Lung (tissue), 17 donors: ENCODE measurements at places on chromosomes 5 and 9.

GRCh38 chr9:114035221-114035844, 42.8 kb downstream of the AMBP start:
- H3K27ac ChIP-seq: no peak overlapping the region
- H3K27me3 ChIP-seq: no peaks in the 10 kb centered on the region
- peaks cover 55% of the 10 kb centered on the region for H3K36me3 ChIP-seq
- H3K4me3 ChIP-seq: no peak overlapping the region

DNA sequence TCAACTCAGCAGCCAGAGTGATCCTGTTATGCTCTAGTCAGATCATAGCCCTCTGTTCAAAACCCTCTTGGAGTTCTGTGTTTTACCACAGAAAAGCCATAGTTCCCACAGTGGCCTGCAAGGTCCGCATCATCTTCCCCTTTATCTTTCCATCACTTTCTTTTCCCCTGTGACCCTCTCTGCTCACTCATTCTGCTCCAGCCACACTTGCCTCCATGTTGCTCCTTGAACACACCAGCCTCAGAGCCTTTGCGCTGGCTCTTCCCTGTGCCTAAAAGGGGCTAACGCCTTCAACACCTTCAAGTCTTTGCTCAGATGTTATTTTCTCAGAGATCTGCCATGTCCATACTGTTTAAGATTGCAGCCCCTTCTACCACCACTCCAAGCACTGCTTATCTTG, 26.3 kb downstream of the CSF2 start:
- H3K27me3 ChIP-seq: no peaks in the 10 kb centered on the region
- no peak for DNase-seq
- H3K4me1 ChIP-seq: peaks cover 20% of the 10 kb centered on the region
- no peaks in the 10 kb centered on the region for H3K36me3 ChIP-seq
- H3K4me3 ChIP-seq: no peak overlapping the region
- no peak overlapping the region for H3K27ac ChIP-seq

GRCh38 chr5:108222011-108222410, 159.9 kb downstream of the FBXL17 start:
- no peak overlapping the region for H3K4me3 ChIP-seq
- peaks cover 3% of the 10 kb centered on the region for H3K4me1 ChIP-seq
- H3K27me3 ChIP-seq: no peaks in the 10 kb centered on the region
- no peak overlapping the region for H3K27ac ChIP-seq
- no peak for DNase-seq

DNA sequence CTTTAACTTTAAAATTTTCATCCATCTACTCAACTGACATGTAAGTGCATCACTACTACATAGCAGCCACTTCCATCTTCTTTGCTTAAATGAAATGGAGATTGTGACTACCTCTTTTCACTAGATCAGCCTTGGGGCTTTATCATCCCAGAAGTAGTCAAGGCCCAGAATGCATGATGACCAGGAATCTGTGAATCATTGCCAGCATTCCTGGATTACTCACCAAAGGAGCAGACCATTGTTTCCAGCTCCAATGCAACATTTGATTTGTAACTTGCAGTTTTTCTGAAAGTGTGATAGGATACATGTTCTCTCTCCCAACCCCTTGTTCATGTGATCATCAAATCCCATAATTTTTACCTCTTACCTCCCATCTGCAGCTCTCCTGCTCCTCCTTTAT, 65.1 kb downstream of the PLPPR1 start:
- H3K4me1 ChIP-seq: no peaks in the 10 kb centered on the region
- no peak for DNase-seq
- H3K4me3 ChIP-seq: no peak overlapping the region
- no peaks in the 10 kb centered on the region for H3K36me3 ChIP-seq
- no peaks in the 10 kb centered on the region for H3K27me3 ChIP-seq
- no peak overlapping the region for H3K27ac ChIP-seq

DNA sequence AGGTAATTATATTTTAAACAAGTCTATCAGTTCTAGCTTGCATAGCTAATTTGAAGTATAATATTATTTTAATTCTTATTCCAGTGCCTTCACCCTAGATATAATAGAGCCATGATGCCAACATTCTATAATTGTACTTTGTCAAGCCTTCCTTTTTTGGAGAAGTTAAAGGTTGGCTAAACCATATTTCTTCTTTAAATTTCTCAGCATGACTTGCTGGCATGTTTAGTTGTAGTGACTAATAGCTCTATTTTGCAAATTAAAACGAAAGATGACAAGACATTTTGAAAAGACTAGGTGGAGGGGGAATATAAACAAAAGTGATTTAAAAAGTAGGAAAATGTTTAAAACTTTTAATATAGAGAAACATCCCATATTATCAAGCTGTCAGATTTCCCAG, 400.7 kb downstream of the PSAT1 start:
- no peaks in the 10 kb centered on the region for H3K36me3 ChIP-seq
- H3K4me3 ChIP-seq: no peak overlapping the region
- no peaks in the 10 kb centered on the region for H3K4me1 ChIP-seq
- DNase-seq: no peak
- no peaks in the 10 kb centered on the region for H3K27me3 ChIP-seq

- peak; percentile 74 for DNase-seq
- no peak overlapping the region for H3K27ac ChIP-seq
- peaks cover 3% of the 10 kb centered on the region for H3K4me1 ChIP-seq
- H3K36me3 ChIP-seq: no peaks in the 10 kb centered on the region
- H3K27me3 ChIP-seq: no peaks in the 10 kb centered on the region
Measured at GRCh38 chr5:144191998-144192397, 21.3 kb downstream of the KCTD16 start.

DNA sequence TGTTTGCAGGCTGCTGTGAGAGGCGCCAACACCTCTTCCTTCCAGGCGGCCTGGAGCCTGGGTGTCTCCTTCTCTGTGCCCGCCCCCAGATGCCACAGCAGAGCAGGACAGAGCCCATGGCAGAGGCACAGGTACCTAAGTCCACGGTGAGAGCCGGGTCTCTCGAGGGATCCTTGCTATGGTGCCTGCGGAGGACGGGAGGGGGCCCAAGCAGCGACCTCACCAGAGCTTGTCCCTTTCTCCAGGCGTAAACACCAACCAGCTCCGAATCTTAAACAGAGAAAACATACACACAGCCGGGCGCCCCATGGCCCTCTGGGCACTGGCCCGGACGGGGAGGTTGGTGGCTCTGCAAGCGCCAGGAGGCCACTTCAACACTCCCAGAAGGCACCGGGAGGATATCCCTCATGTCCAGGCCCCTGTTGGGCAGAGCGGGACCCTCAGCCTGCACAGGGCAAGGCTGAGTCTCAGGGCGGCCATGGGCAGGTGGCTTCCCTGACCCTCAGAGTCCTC, 11.8 kb downstream of the CCDC187 start:
- DNase-seq: no peak
- H3K27ac ChIP-seq: no peak overlapping the region
- no peaks in the 10 kb centered on the region for H3K4me1 ChIP-seq
- no peak overlapping the region for H3K4me3 ChIP-seq
- H3K27me3 ChIP-seq: no peaks in the 10 kb centered on the region

DNA sequence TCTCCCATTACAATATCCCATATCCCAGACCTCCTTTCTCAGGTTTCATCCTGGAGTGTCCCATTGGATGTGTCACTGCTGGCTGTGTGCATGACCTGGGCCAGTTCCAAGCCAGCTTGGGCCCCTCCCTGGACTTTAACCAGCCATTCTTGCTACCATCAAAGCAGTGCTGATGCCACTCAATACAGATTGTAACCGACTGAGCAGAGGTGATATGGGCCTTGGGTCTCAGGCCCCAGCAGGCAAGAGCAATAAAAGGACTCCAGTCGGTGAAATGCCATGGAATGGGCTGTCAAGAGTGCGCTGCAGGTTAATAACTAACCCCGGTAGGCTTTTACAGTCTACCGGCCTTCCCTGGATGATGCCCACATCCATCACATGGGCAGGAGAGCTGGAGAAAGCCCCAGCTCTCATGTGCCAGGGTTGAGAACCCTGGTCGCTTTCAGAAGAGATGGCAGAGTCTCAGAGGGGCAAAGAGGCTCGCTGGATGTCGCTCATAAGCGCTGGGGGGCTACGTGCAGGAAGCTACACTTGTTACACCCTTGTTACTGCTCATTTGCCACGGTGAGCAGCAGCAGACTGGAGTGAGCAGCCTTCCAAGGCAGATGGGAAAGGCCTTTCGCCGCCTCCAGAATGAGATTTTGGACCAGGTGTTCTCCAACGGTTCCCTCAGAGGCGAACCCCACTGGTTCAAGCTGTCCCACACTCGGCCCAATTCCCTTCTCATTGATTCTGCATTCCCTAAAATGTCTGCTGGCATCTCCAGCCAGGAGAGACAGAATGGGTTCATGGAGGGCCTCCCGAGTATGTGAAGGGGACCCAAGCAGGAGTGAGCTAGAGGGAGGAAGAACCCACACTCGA, 13.2 kb downstream of the EPB41L4B start:
- H3K36me3 ChIP-seq: no peaks in the 10 kb centered on the region
- no peaks in the 10 kb centered on the region for H3K4me1 ChIP-seq
- H3K27ac ChIP-seq: no peak overlapping the region
- H3K4me3 ChIP-seq: no peak overlapping the region
- H3K27me3 ChIP-seq: peaks cover 3% of the 10 kb centered on the region
- peak; percentile 55 for DNase-seq

GRCh38 chr5:154663424-154663823, 91.8 kb upstream of the LARP1 start:
- no peaks in the 10 kb centered on the region for H3K27me3 ChIP-seq
- DNase-seq: no peak
- H3K4me3 ChIP-seq: no peak overlapping the region
- H3K4me1 ChIP-seq: no peaks in the 10 kb centered on the region

DNA sequence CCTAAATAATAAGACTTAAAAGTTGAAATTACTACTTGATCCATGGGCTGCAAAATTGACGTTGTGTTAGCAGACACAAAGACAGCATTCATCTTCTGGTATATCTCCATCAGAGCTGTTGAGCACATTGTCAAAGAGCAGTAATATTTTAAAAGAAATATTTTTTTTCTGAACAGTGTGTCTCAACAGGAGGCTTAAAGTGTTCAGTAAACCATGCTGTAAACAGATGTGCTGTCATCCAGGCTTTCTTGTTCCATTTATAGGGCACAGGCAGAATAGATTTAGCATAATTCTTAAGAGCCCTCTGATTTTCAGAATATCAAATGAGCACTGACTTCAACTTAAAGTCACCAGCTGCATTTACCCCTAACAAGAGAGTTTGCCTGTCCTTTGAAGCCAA, 29.7 kb upstream of the CCNH start:
- DNase-seq: no peak
- H3K36me3 ChIP-seq: no peaks in the 10 kb centered on the region
- H3K4me3 ChIP-seq: no peak overlapping the region
- no peak overlapping the region for H3K27ac ChIP-seq
- H3K4me1 ChIP-seq: no peaks in the 10 kb centered on the region
- no peaks in the 10 kb centered on the region for H3K27me3 ChIP-seq

- H3K27ac ChIP-seq: no peak overlapping the region
- H3K4me1 ChIP-seq: no peaks in the 10 kb centered on the region
- DNase-seq: no peak
- no peaks in the 10 kb centered on the region for H3K36me3 ChIP-seq
- no peaks in the 10 kb centered on the region for H3K27me3 ChIP-seq
Measured at GRCh38 chr9:118414676-118415075, 710.5 kb downstream of the TLR4 start.

DNA sequence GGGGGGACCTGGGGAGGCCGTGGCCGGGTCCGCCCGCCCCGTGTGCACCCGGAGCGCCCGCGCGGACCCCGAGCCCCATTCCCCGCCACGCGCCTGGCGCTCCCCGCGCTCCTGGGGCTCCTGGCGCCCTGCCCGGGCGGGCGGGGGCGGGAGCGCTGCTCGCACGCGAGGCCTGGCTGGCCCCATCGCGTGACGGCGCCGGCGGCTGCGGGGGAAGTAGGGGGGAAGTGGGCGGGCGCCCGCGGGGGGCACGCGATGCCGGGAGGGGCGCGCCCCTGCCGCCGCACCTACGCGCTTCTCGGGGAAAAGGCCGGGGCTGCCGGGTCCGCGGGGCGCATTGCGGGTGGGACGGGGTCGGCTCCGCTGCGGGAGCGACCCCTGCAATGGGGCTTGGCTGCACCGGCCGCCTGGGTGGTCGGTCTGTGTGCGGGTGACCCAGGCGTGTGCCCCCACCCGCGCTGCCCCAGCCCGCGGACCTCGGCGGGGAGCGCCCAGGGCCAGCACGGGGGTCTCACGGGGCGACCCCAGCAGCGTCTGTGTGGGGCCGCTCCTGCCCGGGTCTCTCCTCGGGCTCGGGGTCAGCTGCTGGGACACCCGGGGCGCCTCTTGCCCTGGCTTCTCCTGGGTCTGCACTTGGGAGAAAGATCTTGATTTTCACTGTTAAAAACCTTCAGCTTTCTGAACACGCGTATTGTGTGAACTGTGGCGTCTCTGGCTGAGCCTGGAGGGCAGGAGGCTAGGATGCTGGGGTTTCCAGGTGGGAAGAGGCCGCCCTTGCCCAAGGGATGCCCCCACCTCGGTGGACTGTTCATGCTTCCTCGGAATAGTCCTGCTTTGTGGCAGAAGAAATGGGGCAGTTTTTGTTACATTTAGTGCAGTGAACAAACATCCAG, 52.4 kb downstream of the AHRR start:
- H3K36me3 ChIP-seq: no peaks in the 10 kb centered on the region
- H3K27ac ChIP-seq: no peak overlapping the region
- no peaks in the 10 kb centered on the region for H3K27me3 ChIP-seq

GRCh38 chr9:112002131-112002846, 105.7 kb downstream of the UGCG start:
- H3K27me3 ChIP-seq: no peaks in the 10 kb centered on the region
- DNase-seq: no peak
- no peak overlapping the region for H3K27ac ChIP-seq
- no peak overlapping the region for H3K4me3 ChIP-seq
- H3K4me1 ChIP-seq: no peaks in the 10 kb centered on the region

DNA sequence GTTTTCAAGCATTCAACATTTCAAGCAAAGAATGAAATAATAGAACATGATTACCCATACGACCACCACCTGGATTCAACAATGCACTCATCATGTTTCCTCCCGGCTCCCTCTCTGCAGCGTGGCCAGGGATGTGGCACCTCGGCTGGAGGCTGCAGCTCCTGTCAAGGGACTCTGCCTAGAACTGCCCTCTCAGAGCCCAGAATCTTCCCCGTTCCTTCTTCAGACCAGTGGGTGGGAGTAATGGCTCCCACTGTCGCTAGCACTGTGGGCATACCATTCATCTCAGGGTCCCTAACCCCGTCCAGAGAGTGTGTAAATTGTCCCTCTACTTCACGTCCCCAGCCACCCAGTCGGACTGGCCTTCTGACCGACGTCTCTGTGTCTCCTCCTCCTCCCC, 118.6 kb upstream of the COL5A1 start:
- no peak overlapping the region for H3K4me3 ChIP-seq
- no peaks in the 10 kb centered on the region for H3K4me1 ChIP-seq
- H3K27me3 ChIP-seq: no peaks in the 10 kb centered on the region
- no peak for DNase-seq
- H3K27ac ChIP-seq: no peak overlapping the region

GRCh38 chr9:124045076-124045829, 33.7 kb downstream of the LHX2 start:
- H3K27ac ChIP-seq: no peak overlapping the region
- H3K36me3 ChIP-seq: no peaks in the 10 kb centered on the region
- DNase-seq: peak; percentile 84

DNA sequence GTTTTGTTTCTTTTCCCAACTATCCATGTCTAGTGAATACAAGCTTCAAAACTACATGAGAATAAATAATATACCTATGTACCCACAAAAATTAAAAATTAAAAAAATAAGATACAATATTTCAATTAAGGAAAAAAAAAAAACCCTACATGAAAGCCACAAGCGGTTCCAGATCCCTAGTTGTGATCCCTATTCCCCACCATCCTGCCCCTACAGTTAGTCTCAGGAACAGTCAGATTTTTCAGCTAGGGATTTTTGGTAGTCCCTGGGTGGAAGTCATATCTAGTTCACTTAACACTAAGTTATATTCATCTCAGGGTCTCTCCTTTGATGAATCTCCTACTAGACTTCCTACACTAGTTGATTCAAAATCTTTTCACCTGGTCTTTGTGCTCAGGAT, 18.5 kb upstream of the PCDHB1 start:
- no peak overlapping the region for H3K4me3 ChIP-seq
- no peak overlapping the region for H3K27ac ChIP-seq
- H3K27me3 ChIP-seq: no peaks in the 10 kb centered on the region
- H3K36me3 ChIP-seq: no peaks in the 10 kb centered on the region
- no peaks in the 10 kb centered on the region for H3K4me1 ChIP-seq
